ENCODE measurements at places on chromosomes 4 and X. TPM values are rescaled to one million over a fixed set of nuclear protein-coding genes. Genes with fewer than 3 reads are reported as not detected.

Gene POF1B
- total RNA-seq = 0.39 TPM

Gene MAGEB10
- total RNA-seq = not detected

Gene RNF150
- not detected for total RNA-seq

Gene UGT2B10
- not detected for total RNA-seq

Gene SPON2
- total RNA-seq = 32.4 TPM

All from T-helper 2 cell treated with Interferon-gamma antibody and Interleukin-4, amounts not matched to agents 100 ng/mL and 5 ng/mL, for 36 hours (primary cell).